ENCODE measurements at places on chromosomes 3 and 15. TPM values are rescaled to one million over a fixed set of nuclear protein-coding genes. Genes with fewer than 3 reads are reported as not detected.

Gene ARNT2
- polyA plus RNA-seq: 63.0 TPM

Gene DPPA2
- polyA plus RNA-seq: 1.2 TPM

Gene DCLK3
- polyA plus RNA-seq: 0.79 TPM

Gene KNG1
- 149 TPM for polyA plus RNA-seq

Gene TGM4
- polyA plus RNA-seq: 0.06 TPM

Gene LRTM1
- not detected for polyA plus RNA-seq

Gene SELENOK
- 72.8 TPM for polyA plus RNA-seq

Gene NR1I2
- 0.73 TPM for polyA plus RNA-seq

Gene FSIP1
- polyA plus RNA-seq: 1.9 TPM

Gene DZIP1L
- polyA plus RNA-seq: 16.3 TPM

Gene GOLGA6L7
- polyA plus RNA-seq: 0.47 TPM

Gene ADAMTS9
- polyA plus RNA-seq: 139 TPM

Gene PROS1
- polyA plus RNA-seq: 43.1 TPM

Gene BLM
- polyA plus RNA-seq: 14.4 TPM

Gene IGDCC3
- 8.2 TPM for polyA plus RNA-seq

Gene NLGN1
- 2.8 TPM for polyA plus RNA-seq

Gene MELTF
- polyA plus RNA-seq: 2.3 TPM

Gene AGBL1
- polyA plus RNA-seq: 0.10 TPM

Gene ERC2
- 2.7 TPM for polyA plus RNA-seq

Gene CKMT1B
- 2.7 TPM for polyA plus RNA-seq

Gene TRIM69
- 21.3 TPM for polyA plus RNA-seq

Gene MYD88
- polyA plus RNA-seq: 28.8 TPM

Gene PIERCE2
- polyA plus RNA-seq: 8.0 TPM

Gene BCHE
- polyA plus RNA-seq: 12.3 TPM

Gene NCK1
- 48.3 TPM for polyA plus RNA-seq

Gene ACOX2
- 39.8 TPM for polyA plus RNA-seq

Gene CTXN2
- 0.18 TPM for polyA plus RNA-seq

Measured in right renal pelvis (tissue), 4 donors.